ENCODE measurements at places on chromosomes 2 and 18.

- no peak for DNase-seq
Observed at GRCh38 chr2:134372611-134373131, 118.8 kb downstream of the MGAT5 start.

GRCh38 chr2:134277223-134277622, 23.4 kb downstream of the MGAT5 start:
- DNase-seq, result no peak

GRCh38 chr2:125698280-125698679, 957.7 kb upstream of the GYPC start:
- DNase-seq, result no peak

DNA sequence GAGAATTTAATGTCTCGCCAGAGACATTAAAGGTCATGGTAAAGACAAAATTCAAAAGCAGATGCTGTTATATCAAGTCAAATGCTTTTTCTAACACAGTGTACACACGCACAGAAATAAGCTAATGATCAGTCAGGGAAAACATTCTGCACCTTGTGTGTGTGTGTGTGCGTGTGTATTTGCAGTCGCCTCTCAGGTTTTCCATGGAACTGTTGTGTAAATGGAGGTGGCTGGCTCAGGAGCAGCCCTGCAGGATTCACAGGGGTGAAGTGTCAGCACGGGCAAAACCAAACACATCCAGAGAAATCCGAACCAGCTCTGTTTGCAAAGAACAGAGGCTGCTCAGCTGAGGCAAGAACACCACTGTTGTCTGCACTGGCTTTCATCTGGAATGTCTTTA, 76.2 kb upstream of the YWHAQ start:
- no peak for DNase-seq

DNA sequence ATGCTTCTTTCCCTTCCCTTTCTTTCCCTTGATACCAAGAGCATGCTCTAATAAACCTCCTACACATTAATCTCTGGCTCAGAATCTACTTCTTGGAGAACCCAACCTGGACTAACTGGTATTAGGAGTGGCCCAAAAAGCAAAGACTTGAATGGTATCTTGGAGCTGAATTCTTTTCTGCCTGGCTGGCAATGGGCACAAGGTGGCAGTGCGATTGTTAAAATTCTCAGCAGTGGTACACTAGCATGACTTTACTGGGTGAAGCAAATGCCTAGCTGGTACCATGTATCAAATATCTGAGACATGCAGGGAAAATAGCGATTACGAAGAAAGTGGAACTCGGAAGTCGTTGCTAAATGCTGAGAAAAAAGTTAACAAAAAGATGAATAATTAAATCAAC, 376.1 kb downstream of the XIRP2 start:
- peak; percentile 2 for DNase-seq

- no peak for DNase-seq
Observed at GRCh38 chr2:209988010-209988409, 14.4 kb upstream of the RPE start.

- no peak for DNase-seq
Observed at GRCh38 chr2:132417430-132418035, 928 bp downstream of the GPR39 start.

DNA sequence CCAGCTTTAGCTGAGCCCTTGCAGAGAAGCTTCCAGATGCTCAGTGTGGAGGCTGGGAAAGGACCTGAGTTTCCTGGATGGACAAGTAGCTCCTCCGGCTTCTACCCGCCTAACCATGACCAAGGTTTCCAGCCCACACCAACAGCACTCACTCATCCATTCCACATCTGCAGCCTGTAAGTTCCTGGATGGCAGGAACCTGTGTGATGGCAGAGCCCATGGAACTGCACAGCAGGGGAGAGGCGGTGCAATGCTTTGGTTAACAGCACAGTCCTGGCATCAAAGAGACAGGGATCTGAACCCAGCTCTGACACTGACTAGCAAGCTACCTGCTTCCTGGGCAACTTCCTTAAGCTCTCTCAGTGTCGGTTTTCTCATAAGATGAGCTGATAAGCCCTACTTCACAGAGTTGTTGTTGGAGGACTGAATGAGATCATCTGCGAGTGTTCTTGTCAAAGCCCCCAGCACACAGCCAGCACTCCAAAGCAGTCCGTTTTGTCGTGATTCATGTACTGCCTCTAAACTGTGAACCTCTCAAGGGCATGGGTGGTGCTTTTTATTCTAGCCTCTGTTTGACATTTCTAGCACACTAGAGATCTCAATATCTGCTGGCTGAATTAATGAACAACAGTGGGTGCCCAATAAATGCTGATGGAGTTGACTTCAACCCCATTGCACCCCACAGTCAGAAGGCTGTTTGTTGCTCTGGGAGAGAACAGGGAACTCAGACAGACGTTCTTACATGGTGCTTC, 41.6 kb upstream of the OTOF start:
- peak; percentile 13 for DNase-seq

DNA sequence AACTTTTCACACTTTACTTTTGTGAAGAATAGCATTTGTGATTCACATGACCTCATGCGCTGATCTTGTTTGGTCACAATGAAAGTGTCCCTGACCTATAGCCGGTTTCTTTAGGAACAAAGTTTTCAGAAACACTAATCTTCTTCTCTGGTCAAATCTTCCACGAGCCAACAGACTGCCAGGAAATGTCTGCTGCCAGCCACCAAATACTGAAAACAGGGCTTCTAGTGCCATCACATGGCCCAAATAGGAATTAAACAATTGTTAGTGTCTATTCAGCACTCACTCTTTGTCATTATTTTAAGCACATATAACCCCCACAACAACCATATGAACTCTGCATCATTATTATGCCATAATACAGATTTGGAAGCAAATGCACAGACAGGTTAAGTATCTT, 286.5 kb upstream of the SYT4 start:
- peak; percentile 23 for DNase-seq

GRCh38 chr2:99845296-99845695, 297.1 kb downstream of the AFF3 start:
- DNase-seq, result no peak

GRCh38 chr2:226136739-226137138, 662.9 kb downstream of the IRS1 start:
- no peak for DNase-seq

GRCh38 chr2:60980071-60980815, 37.3 kb upstream of the PEX13 start:
- DNase-seq, result no peak

GRCh38 chr2:103293742-103294077, 531.9 kb downstream of the TMEM182 start:
- no peak for DNase-seq

GRCh38 chr2:204108781-204109295, 172.3 kb downstream of the ICOS start:
- DNase-seq, result peak; percentile 88

DNA sequence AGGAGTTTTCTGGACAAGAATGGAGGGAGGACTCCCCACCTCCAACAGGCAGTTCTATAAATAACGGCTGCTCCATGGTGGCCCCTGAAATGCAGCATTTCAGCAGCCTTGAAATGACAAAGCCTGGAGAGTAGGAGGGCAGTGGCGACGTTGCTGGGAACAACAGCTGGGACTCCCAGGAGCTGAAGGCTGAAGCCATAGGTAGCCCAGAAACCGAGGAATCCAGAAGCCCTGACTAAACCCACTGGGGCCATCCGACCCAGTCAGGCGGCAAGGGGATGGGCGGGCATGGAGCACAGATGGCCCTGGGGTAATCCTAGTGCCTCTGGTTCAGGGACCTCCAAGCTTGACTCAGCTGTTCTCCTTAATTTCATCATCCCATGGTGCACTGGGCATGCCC, 9.0 kb downstream of the PRKAG3 start:
- no peak for DNase-seq

- no peak for DNase-seq
Observed at GRCh38 chr2:10475811-10476660, 27.9 kb upstream of the ODC1 start.

- no peak for DNase-seq
Observed at GRCh38 chr2:152426801-152427200, 91.8 kb downstream of the FMNL2 start.

DNA sequence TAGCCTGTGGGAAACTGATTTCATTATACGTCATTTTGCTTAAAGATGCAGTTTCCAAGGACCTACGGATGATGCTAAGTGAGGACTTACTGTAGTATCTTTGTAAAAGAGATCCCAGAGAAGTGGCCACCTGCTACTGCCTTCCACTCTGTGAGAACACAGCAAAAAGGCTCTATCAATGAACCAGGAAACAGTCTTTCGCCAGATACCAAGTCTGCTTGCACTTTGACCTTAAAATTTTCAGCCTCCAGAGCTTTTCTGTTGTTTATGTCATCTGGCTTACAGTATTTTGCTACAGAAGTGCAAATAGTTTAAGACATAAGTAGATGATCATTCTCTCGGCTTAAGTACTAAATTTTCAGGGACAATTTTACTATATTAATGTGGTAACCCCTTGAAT, 847.9 kb upstream of the CHAC2 start:
- DNase-seq, result no peak

DNA sequence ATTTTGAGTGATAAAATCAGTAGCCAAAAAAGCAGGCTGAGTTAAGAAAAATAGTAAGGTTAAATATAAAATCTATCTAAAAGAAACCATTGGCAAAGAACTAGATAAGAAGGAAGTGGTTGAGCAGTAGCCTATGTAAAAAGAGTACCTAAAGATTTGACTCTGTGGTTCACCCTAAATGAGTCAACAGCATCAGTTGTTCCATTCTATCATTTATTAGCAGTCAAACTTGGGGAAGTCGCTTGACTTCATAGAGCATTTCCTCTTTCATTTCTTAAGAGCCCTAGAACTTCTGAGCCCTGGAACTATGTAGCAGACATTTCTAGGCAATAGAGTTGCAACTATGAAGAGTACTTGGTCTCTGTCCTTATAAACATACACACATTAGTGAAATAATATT, 381.7 kb downstream of the NUP35 start:
- peak; percentile 0 for DNase-seq

DNA sequence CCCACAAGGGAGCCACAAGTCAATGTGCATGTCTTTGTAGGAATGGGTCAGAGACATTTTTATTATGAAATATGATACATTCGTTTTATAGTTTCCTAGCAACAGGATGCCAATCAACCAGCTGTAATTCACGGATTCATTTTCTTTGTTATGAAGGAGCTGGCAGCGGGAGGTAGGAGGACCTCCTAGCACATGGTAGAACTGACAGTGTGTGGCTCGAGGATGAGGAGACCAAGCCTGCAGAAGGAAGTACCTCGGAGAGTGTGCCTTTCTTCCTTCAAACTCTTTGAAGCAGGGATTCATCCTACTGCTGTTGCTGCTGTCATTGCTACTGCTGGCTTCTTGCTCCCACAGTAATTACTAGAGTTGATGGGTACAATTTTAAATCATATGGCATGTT, 504.8 kb upstream of the KLHL29 start:
- no peak for DNase-seq

DNA sequence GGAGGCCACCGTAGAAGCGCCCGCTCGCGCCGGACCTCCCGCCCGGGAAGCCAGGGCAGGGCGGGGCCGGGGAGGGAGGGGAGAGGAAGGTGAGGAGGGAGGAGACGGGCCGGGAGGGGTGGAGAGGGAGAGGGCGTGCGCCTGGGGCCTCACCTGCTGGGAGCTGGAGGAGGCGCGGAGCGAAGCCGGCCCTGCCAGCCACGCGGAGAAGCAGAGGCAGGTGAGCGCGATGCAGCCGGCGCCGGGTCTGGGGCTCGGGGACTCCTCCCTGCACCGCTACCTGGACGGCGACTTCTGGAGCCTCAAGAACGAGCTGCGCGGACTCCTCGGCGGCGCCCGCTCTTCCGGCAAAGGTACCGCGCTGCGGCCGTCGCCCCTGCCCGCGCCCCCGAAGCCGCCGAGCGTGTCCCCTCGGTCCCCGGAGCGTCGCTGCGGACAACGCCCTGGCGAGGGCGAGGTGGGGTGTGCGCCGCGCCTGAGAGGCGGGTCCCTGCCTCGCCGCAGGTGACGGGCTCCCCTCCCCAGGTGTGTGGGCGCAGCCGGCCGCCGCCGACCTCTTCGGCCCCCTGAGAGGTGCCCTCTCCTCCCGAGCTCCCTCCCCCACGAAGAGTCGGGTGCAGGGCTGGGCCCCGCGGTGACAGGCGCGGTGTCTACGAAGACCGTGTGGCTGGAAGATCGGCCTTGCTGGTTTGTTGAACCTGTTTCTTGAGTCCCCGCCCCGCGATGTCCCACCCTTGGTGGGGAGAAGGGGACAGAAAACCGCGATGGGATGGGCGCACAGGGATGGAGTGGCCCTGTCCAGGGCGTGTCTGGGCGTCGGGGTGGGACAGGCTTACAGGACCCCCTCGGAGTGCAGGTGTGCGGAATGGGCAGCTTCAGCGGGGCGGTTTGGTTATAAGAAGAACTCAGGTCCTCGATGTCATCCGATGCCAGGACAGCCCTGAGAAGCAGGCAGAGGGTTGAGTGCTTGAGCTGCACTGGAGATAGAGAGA, at the start of gene ACOXL:
Gene ACOXL (plus strand): TSS at position 152 of the 992 bp plus-strand sequence. CDS start 35,817 bp downstream, outside the sequence.
- DNase-seq, result no peak

GRCh38 chr2:241417626-241418025, 61.5 kb downstream of the FARP2 start:
- DNase-seq, result no peak

GRCh38 chr18:2223849-2224248, 347.5 kb downstream of the METTL4 start:
- DNase-seq, result no peak

DNA sequence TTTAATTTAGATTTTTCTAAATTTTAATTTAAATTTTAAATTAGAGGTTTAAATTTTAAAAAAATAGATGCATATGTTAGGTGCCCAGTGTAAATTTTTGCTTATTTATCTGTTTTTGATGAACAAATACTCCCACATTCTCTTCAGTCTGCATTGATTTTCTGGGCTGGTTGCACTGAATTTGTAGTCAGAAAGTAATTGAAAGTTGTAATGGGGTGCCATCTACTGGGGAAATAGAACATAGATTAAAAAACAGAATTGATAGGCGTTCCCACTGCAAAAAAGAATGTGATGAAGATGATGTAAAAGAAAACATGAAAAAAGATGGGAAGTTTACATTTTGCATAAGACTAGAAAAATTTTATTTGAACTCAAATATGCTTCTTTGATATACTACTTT, 51.7 kb upstream of the CCDC85A start:
- peak; percentile 36 for DNase-seq

GRCh38 chr2:99900556-99900955, 241.8 kb downstream of the AFF3 start:
- DNase-seq, result no peak

DNA sequence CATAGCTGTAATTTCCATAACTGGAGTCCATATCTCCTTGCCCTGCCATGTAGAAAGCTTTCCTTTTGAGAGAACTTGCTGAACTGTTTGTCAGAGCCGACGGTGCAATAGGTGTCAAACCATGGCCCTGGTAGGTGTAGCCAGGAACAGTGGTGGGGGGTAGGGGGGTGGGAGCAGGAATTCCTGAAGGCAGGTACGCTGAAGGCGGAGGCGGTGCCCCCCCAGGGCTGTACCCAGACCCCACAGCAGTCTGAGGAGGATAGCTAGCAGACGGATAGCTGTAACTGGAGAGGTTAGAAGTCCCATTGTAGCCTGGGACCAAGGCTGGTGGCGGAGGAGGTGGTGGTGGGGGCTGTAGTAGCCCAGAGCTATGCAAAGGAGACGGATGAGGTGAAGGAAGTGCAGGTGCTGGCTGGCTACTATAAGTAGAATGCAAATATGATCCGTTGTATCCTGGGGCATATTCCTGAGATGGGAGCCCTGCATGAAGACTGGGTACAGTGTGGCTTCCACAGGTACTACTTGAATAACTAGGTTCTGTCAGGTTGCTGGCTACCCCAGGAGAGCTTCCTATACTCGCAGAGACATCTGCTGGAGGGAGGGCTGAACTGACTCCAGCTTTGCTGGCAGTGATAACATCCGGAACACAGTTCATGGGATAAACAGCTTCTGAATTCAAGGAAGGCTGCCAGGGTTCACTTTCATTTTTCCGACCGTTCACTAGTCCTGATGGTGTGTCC, 124.8 kb downstream of the FIGN start:
- no peak for DNase-seq

- peak; percentile 9 for DNase-seq
Observed at GRCh38 chr2:46184794-46185583, 112.2 kb upstream of the EPAS1 start.

Data from activated CD4-positive, alpha-beta T cell treated with anti-CD3 and anti-CD28 coated beads, Interleukin-10, Interleukin-2, amounts not matched to agents 100 ng/mL and 50 ng/mL, durations not matched to agents 16 hours and 8 hours (primary cell).